ENCODE measurements at places on chromosomes 2 and 18.

GRCh38 chr18:79792988-79793355 is 4.8 kb upstream of the KCNG2 start:
- DNase-seq = no peak

GRCh38 chr2:14907014-14907612 is 274.6 kb downstream of the LRATD1 start:
- no peak for DNase-seq

- DNase-seq = no peak
Observed at GRCh38 chr2:15601681-15602080, 10.0 kb downstream of the DDX1 start.

GRCh38 chr18:77899972-77900754 is 650.5 kb downstream of the GALR1 start:
- DNase-seq = peak; percentile 67

- DNase-seq = peak; percentile 11
Observed at GRCh38 chr2:149745396-149746230, 158.0 kb upstream of the MMADHC start.

- no peak for DNase-seq
Observed at GRCh38 chr2:190891372-190891771, 10.8 kb downstream of the GLS start.

DNA sequence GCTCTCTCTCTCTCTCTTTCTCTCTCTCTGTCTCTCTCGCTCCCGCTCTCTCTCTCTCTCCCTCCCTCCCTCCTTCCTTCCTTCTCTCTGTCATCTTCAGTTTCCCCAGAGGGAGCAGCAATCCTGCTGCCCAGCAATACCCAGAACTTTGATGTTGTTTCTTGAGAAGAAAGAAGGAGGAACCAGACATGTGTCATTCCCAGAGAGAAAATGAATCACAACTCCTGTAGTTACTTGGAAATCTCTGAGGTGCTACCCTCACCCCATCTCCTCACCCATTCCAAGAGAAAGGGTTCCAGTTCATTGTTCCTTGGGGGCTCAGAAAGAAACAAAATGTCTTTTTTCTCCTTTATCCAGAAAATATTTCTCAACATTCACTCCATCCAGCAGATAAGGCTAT is 449.1 kb downstream of the TNS1 start:
- DNase-seq = peak; percentile 18

All from kidney tubule cell (primary cell).